CD4-positive, alpha-beta T cell treated with Interleukin-15 for 1 hour (primary cell): ENCODE measurements at places on chromosomes 2 and 18.

- DNase-seq, result no peak
These were observed 34.0 kb downstream of the BIN1 start for GRCh38 chr2:127072970-127073369.

- peak; percentile 74 for DNase-seq
These were observed 105.2 kb upstream of the ID2 start for GRCh38 chr2:8576525-8577167.

DNA sequence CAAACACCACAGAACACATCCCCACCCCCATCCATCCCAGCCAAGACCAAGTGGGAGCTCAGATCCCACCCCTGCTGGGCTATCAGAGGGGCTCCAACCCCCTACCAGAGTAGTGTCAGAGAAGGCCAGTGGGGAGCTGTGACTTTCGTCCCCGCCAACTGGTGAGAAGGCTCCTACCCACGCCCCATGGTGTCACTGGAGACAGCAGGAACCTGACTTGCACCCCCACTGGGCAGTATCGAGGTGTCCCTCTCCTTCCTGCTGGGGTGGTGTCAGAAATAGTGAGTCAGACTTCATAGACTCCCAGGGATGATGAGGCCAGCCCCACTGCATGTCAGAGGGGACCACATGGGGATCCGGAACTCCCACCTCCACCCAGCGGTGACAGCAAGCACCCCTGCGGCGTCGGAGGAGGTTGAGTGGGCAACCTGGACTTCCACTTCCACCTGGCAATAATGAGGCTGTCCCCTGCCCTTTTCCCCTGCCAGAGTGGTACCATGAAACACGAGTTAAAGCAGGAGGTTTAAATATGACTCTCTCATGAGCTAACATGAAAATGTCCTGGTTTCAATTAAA, 106.7 kb downstream of the CTIF start:
- no peak for DNase-seq

- DNase-seq, result no peak
These were observed 26.9 kb upstream of the PPP1R1C start for GRCh38 chr2:181958726-181959125.

DNA sequence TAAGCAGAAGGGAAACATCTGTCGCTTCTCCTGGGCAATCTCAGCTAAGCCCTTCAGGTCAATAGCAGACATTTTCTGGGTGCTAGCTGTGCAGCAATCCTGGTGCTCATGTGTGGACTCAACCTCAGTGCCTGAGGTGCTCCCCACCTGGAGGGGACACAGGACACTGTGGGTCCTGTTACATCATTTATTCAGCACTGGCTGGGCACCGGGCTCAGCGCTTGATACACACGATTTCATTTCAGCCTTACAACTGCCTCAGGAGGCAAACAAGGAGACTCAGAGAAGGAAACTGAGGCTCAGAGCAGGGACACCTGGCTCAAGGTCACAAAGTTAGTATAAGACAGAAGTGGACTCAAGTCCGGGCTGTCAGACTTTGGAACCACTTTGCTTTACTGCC, 46.7 kb downstream of the MARCO start:
- no peak for DNase-seq

- no peak for DNase-seq
These were observed at the start of gene SLC8A1 for GRCh38 chr2:40451918-40452605. Gene SLC8A1 (minus strand): TSS chr2:40452090.

DNA sequence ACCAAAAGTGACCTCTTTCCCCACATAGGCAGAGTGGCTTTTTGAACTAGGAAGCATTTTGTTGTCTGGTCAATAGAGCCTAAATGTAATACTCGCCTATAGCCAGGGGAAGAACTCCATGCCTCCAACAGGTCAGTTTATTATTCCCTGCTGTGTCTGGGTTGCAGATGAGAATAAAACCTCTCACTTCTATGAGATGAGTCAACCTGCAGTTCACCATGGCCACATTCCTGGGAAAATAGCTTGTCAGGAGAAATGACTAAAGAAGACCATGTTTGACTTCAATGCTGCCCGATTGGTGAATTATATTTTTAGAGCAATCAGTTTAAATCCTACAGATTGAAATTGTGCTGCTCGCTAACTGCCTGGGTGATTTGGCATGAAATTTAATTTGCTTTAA, 46.7 kb upstream of the LRRTM1 start:
- DNase-seq, result no peak

- no peak for DNase-seq
These were observed 72.0 kb downstream of the RIF1 start for GRCh38 chr2:151481744-151482143.

DNA sequence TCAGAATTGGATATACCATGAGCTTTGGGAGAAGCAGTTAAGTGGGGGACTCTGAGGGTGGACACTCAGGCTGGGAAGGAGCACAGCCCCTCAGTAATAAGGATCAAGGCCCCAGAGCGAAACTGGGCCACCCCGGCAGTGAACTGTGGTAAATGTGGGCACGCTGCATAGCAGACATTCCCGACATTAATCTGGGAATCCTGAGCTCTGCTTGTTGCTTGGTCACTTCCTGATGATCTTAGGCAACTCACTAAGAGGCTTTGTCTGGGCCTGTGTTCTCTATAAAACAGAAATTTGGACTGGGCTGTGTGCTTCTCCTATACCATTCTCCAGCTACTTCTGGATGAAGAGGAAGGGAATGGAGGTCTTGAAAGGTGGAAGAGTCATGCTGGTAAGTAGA, 4.8 kb downstream of the TGFBRAP1 start:
- DNase-seq, result no peak

DNA sequence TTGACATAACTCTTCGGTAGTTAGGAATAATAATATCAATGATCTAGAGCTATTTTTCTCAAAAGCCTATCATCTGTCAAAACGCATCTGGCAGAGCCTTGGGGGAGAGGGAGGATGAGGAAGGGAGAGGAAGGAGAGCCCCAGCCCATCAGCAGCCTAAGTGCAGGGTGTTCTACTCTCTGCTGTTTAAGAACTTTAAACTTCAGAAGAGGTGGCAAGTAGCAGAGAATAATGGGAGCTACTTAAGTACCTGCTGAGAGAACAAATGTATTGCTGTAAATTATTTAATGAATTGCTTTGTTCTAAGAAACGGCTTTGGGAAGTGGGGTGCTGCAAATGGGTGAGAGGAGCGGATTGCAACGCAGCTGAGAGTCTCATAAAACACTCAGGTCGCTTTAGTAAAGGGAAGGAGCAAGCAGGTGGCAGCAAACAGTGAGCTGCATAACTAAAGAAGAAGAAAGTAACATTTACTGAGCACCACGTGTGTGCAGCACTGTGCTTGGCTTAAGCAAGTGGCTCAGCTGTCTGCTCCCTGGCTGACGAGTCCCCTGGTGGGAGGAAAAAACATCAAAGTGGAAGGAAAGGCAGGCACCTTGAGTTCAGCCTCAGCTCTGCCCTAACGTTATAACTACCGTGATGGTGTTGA, 26.3 kb upstream of the SH3RF3 start:
- no peak for DNase-seq

- DNase-seq, result no peak
These were observed 24.5 kb downstream of the TMEM177 start for GRCh38 chr2:119703526-119703925.

GRCh38 chr2:64637000-64637635, 16.6 kb downstream of the SERTAD2 start:
- peak; percentile 54 for DNase-seq

GRCh38 chr2:227813562-227814353, at the start of gene CCL20:
Gene CCL20 (plus strand): TSS chr2:227813842. CDS start chr2:227813912, 70 bp downstream.
- DNase-seq, result no peak

- DNase-seq, result no peak
These were observed 905.3 kb upstream of the VRK2 start for GRCh38 chr2:57141269-57141668.

- DNase-seq, result no peak
These were observed 11.5 kb downstream of the ASAP2 start for GRCh38 chr2:9217838-9218770.

- DNase-seq, result no peak
These were observed 41.3 kb downstream of the FAM171B start for GRCh38 chr2:186734957-186735734.

- DNase-seq, result no peak
These were observed 294.3 kb upstream of the ZNF804A start for GRCh38 chr2:184304006-184304405.

- DNase-seq, result no peak
These were observed 164.5 kb upstream of the NCK2 start for GRCh38 chr2:105580216-105580615.

- no peak for DNase-seq
These were observed 63.8 kb downstream of the TTC21B start for GRCh38 chr2:165889798-165890197.

DNA sequence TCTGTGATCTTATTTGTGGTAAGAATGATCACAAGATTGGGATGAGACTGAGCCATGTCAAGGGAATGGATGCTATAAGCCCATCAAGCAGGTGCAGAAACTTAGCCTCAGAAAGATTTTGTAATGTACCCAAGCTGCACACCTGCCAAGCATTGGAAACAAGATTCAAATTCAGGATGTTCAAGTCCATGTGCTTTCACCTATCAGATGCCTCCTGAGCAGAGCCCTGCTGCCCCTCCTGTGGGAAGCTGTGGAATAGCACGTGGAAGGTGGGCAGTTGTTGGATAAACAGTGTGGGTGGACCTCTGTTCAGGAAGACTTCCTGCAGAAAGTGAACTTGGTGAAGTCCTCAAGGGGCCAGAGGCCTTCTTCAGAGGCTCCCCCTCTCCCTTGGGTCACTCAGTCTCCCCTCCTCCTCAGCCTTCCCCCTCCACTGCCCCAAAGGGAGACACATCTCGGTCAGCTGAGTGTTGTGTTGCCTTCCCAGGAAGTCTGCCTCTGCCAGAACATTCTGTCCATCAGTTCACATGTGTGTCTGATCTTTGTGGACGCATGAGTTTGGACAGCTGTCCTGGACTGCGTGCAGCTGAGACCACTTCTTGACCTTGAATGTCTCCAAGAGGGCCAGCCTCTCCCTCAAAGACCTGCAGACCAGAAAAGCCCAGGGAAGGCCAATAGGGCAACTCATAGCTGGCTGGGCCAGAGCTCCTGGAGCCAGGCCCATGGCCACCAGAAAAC, 186.1 kb downstream of the INHBB start:
- DNase-seq, result no peak

DNA sequence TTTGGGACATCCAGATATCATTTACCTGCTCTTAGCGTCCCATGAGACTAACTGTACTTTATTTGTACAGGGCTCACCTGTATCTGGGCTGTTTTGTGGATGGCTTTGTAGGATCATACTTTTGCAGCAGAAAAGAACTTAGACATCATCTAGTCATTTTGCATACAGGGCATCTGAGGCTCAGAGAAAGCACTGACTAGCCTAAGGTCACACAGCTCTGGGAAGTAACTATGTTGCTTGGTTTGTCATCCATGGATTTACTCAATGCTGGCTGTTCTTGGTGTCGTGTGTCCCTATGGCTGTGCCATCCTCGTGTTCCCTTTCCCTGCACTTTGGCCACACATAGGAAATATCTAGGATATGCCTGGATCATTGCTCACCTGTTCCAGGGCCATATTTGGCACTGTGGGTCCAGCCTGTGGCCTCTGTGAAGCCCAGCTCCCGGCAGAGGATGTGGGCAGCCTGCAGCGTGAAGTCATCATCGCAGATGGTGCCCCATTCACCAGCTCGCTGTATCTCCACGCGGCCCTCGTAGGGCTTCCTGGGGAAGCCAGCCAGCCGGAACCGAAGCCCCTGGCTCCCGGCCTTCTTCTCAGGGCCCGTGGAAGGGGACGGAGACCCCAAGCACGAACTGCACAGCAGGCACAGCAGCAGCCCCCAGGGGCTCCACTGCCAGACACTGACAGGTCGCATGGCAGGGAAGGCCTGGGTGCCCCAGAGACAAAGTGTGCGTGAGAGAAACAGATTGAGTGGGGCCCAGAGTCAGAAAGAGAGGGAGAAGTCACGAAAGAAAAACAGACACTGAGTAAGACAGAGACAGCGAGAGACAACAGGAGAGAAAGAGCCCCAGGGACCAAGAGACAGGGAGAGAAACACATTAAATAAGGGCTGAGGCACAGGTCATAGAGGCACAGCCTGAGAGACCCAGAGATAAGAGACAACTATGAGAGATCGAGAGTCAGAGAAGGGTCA, 1.5 kb downstream of the LOXL3 start:
- DNase-seq, result no peak

DNA sequence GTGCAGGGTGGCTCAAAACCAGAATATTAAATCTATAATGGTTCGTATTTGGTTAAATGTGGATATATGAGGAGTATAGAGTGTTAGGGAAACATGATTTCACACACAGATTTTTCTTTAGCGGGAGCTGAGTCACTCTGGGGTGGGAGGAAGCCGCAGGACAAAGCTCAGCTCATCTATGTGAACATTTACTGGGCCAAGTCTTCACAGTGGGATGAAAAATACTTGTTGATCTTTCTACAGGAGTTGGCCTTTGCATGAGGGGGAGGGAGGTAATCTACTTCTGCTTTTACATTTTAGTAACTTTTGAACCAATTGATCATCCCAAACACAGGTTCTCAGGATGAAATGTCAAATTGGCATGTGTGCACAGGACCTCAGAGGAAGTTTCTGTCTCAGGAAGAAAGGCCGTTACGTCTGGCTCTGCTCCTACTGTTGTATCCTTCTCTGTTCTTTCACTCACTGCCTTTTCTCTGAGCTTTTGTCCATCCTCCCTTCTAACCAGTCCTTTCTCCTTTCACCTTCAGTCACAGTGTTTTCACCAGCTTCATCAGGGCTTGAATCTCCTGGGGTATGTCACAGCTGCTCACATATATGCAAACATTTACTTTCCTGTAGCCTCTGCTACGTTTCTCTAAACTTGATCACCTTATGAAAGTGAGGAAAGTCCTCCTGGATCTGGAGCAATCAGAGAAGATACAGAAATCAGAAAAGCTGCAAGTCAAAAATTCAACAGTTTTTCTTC, 943.3 kb upstream of the FANCL start:
- DNase-seq, result no peak

GRCh38 chr2:121670181-121670580, 20.9 kb upstream of the CLASP1 start:
- no peak for DNase-seq

- no peak for DNase-seq
These were observed 13.8 kb upstream of the PLA2R1 start for GRCh38 chr2:160076241-160076640.

GRCh38 chr2:10668402-10669012, 21.3 kb downstream of the NOL10 start:
- DNase-seq, result no peak

DNA sequence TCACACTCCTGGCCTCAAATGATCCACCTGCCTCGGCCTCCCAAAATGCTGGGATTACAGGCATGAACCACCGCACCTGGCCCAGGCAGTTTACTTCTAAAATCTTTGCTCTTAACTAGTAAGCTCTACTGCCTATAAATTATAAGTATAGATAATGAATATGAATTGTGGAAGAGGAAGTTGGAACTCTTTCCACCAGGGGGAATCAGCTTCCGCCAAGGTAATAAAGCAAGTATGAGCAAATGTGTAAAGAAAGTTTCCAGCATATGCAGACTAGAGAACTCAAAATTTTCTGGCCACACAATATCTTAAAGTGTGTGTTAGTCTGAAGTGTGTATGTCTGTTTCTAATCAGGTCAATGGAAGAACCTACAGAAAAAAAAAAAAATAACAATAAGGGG, 68.1 kb downstream of the RMDN2 start:
- no peak for DNase-seq

DNA sequence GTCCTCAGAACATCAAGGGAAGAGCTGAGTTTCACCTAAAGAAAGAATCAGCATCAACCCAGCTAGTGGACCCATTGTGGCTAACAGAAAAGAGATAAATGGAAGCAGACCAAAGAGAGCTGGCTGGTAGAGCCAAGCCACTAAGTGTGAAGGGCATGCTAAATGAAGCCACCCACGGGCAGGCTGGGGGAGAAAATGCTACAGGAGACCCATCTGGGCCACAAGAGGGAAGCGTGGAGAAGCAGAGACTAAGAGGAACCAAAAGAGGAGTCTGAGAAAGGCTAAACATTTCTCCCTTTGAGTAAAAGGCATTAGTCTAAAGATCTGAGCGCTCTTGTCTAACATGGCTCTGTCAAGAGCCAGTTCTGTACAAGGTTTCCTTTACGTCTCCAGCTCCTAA, 15.8 kb downstream of the CWC22 start:
- no peak for DNase-seq
